ENCODE measurements at places on chromosomes 3 and 15.

DNA sequence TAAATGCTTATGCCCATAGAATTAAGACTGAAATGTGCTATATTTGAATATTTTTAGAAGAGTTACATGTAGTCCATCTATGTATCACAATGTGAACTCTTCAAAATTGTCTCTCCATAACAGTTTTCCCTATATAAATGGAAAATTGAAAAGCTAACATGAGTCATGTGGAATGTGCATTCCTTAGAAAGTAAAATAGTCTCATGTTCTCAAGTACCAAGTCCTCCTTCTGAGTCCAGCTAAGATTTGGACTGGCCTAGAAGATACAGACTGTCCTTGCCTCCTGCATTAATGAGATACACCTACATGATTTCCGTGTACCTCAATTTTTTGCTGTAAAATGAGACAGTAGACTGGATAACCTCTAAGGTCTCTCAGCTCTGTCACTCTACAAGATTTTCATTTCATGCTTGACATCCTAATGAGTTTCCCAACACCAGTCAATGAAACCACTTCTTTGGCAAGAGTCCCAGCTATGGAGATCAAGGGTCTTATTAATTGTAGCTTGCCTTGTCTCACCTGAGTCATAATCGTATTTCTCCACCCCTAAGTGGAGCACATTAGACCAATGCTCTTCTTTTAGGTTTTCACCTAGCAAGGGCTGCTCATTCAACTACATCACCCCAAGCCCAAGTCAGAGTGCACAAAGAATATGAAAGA is 350.6 kb upstream of the IL12A start:
- DNase-seq, result no peak

- no peak for DNase-seq
These were observed 83.4 kb downstream of the AQR start for GRCh38 chr15:34886134-34886533.

- DNase-seq, result no peak
These were observed 131.8 kb downstream of the TPRG1 start for GRCh38 chr3:189303584-189303983.

GRCh38 chr3:25585361-25586166 is 79.1 kb downstream of the TOP2B start:
- no peak for DNase-seq

- no peak for DNase-seq
These were observed 146.6 kb upstream of the PEX5L start for GRCh38 chr3:180183346-180183745.

DNA sequence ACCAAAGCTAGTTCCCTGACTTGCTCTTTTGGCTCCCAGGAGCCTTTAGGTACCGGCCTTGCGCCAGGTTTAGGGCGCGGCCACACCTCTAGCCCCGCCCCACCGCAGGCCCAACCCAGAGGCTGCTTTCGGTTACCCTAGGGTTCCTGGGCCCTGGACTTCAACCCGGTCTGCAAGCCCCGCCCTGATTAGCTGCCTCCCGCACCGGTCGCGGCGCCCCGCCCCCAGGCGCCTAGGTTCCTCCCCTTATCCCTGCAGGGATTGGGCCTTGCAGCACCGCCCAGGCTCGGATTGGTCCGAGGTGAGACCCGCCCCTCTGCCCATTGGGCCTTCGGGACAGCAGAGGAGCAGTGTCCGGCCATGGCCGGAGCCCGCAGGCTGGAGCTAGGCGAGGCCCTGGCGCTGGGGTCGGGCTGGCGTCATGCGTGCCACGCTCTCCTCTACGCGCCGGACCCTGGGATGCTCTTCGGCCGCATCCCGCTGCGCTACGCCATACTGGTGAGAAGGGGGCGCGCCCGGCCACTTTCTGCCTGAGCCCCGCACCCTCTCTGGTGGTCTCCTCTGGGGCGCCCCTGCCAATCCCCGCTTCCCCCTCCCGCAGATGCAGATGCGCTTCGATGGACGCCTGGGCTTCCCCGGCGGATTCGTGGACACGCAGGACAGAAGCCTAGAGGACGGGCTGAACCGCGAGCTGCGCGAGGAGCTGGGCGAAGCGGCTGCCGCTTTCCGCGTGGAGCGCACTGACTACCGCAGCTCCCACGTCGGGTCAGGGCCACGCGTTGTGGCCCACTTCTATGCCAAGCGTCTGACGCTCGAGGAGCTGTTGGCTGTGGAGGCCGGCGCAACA is at the start of gene NUDT16:
TSS of gene NUDT16 (plus strand) at position 330 of the 847 bp plus-strand sequence. CDS start at position 361, 31 bp downstream.
- DNase-seq, result peak; percentile 90

DNA sequence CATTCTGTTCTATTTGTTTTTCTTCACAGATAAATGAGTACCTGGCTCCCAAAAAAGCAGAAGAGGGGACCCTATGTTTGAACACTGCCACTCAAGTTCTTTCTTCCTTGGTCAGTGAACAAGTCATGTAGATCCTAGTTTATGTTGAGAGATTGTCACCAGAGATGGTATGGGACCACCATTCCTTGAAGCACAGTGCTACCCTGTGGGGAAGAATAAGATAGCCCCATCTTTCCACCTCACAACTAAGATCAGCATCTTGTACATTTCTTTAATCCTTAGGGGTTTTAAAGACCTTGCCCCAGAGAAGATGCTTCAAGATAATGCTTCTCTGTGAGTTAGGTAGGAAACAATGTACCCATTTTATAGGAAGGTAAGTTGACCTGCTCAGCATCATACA is 233.5 kb upstream of the WNT5A start:
- DNase-seq, result no peak

GRCh38 chr15:83327041-83327440 is 42.6 kb upstream of the BNC1 start:
- DNase-seq, result no peak

DNA sequence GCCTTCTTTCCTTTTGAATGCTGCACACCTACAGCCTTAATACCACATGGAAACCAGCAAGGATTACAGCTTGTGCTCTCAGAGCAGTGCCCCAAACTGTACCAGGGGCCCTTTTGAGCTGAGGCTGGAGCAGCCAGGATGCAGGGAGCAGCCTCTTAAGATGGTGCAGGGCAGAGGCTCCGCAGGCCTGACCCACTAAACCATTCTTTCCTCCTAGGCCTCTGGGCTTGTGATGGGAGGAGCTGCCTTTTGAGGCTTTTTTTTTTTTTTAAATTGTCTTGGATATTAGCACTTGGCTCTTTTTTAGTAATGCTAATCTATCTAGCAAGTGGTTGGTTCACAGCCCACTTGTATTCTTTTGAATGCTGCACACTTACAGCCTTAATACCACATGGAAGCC is 37.7 kb downstream of the PFN2 start:
- no peak for DNase-seq

DNA sequence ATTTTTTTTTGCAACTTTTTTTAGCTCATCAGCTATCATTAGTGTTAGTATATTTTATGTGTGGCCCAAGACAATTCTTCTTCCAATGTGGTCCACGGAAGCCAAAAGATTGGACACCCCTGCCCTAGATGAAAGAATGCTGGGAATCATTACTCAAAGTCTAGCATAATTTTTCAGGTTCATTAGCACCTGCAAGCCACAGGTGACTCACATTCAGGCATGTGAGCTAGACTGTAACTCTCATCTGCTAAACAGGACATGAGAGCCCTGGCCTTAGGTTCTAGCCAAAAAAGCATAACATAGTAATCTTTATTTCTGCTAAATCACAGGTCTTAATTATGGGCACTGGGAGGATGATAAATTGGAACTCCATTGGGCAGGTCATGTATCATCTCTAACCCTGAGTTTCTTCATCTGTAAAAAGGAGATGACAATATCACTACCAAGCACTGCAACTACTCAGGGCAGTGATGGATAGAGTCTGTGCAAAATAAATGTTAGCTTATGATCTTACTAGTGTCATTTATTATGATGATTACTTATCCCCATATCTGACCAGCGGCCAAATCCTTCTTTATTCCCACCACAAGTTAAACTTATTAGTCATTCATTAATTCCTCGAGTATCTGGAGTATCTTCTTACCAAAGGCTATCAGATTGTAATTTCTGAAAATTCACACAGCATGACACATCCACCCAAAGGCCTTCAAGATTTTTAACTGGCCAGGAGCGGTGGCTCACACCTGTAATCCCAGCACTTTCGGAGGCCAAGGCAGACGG is 125.0 kb downstream of the PLD1 start:
- no peak for DNase-seq

- no peak for DNase-seq
These were observed 61.6 kb downstream of the DIPK2A start for GRCh38 chr3:144033240-144033589.

GRCh38 chr3:3165241-3165640 is 14.2 kb downstream of the CRBN start:
- no peak for DNase-seq

DNA sequence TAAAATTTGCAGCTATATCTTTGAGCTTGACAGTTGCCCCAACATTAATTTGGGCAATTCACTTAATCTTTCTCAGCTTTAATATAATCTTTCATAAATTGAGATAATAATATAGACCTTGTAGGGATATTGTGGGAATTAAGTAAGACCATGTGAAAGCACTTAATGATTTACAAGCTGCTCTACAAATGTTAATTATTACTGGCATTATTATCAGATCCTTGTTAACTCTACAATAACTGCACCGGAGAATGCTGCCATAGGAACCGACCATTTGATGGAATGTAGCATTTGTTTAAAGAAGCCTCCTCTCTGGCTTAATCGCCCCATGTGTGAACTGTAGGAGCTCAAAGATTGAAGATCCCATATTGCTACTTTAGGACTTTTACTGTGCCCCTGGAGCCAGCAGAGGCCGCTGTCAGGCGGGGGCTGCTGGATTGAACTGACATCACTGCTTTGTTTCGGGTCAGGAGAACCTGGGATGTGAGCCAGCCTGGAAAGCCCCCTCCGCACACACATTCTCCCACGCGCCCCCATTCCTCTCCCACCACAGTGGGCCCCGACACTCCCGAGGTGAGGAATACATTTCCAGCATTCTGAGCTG is 154.2 kb upstream of the TNIK start:
- DNase-seq, result no peak

GRCh38 chr3:136624371-136624770 is 127.8 kb downstream of the STAG1 start:
- no peak for DNase-seq

DNA sequence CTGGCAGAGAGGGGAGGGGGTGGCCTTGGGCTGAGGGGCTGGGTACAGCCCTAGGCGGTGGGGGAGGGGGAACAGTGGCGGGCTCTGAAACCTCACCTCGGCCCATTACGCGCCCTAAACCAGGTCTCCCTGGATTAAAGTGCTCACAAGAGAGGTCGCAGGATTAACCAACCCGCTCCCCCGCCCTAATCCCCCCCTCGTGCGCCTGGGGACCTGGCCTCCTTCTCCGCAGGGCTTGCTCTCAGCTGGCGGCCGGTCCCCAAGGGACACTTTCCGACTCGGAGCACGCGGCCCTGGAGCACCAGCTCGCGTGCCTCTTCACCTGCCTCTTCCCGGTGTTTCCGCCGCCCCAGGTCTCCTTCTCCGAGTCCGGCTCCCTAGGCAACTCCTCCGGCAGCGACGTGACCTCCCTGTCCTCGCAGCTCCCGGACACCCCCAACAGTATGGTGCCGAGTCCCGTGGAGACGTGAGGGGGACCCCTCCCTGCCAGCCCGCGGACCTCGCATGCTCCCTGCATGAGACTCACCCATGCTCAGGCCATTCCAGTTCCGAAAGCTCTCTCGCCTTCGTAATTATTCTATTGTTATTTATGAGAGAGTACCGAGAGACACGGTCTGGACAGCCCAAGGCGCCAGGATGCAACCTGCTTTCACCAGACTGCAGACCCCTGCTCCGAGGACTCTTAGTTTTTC is 4.9 kb downstream of the ISL2 start:
- DNase-seq, result no peak

GRCh38 chr3:123018683-123019082 is 8.9 kb downstream of the SEMA5B start:
- DNase-seq, result no peak

DNA sequence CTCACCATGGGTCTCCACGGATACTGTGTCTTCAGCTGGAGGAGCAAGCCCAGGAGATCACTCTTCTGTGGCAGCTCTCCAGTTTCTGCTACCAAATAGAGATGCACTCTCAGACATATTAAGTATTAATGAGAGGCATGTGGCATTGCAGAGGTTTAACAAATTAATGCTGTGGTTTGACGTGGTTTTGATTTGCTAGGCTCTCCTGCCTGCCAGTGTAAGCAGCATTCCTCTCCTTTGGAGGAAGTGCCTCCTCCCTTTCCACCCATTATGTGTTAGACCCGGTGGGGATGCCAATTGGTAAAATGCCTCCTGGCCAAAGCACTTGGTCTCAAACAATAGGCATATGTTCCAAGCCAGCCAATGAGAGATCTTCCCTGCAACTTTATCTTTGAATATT is 124.8 kb downstream of the MYLK start:
- no peak for DNase-seq

GRCh38 chr15:78000091-78000926 is 77.2 kb downstream of the TBC1D2B start:
- peak; percentile 42 for DNase-seq

DNA sequence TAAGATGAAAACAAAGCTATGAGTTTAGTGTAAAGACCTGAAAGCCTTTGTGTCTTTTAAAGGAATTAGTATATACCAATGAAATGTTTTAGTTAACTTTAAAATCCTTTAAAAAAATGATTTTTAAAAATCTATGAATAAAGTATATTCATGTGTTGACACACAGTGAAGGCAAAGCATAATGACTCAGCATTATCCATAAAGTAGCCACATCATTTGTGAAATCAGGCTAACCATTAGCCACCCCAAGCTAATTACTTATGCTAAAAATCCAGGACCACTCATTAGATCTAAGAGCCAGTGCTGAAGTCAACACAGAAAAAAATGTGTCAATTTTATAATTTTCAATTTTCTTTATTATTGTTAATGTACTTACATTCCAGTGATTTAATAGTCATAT is 310.2 kb downstream of the TBC1D5 start:
- no peak for DNase-seq

DNA sequence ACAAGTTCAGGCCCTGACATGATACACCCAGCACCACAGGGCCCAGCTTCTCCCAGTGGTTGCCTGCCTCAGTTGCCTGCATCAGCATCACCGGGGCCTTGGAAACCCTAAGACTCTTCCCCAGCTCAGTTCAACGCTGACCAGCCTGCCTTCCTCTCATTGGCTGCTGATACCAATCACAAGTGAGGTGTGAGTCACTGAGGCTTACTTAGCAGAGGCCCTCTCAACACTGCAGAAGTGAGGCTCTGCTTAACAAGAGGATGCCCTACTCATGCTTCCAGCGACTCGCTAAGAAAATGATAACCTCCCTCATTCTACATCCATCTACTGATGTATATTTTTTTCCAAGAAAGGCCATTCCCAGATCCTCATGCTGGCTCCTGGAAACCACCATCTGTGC is 151.9 kb downstream of the ADAMTS17 start:
- DNase-seq, result no peak

GRCh38 chr3:139654637-139655365 is 23.0 kb downstream of the NMNAT3 start:
- no peak for DNase-seq

DNA sequence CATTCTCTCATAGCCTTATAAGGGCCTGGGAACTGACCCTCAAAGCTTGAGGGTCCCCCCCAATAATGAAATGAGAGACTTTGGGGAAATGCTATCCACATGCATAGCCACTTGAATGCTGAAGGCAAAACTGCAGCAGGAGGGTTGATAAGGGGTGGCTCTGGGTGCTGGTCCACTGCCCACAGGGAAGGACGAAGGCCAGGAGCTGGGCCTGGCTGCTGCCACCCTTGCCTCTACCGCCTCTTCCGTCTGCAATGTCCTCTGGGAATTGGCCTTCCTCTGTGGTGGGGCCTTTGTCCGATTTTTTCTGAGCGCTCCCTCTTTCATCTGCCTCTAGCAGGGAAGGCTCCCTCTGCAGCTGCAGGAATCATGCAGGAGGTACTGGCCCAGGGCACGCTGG is 41.0 kb downstream of the OCA2 start:
- no peak for DNase-seq

GRCh38 chr3:52593103-52593502 is 56.7 kb downstream of the UQCC5 start:
- no peak for DNase-seq

Measured in stimulated activated CD8-positive, alpha-beta memory T cell treated with anti-CD3 and anti-CD28 coated beads, Interleukin-7, amount 100 ng/mL, for 1 hour (primary cell).